Stimulated activated CD8-positive, alpha-beta memory T cell treated with anti-CD3 and anti-CD28 coated beads, Interleukin-7, amount 100 ng/mL, for 4 hours (primary cell): ENCODE measurements at places on chromosomes 2 and 18.

DNA sequence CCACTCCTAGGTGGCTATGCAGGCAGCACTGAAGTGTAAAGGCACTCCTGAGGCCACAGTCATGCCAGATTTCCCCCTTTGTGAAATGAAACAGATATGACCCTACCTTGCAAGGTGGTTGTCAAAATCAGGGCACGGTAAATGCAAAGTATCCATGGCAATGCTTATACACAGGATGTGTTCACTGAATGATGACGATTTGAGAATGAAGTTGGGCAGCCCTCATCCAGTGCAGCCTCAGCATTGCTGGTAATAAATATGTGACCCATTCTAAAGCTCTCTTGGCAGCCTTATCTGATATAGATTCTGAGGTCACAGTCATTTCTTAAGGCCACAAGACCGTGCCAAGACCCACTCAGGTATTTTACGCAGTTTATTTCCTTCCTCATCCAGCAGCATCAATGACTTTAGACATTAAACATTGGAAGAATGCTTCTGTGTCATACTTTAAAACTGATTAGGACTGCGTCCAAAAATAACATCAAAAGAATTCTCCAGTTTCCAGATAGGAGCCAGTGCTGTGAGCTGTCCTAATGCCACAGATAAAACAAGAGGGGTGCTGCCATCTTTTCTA is 125.5 kb upstream of the SERTAD2 start:
- DNase-seq = no peak

DNA sequence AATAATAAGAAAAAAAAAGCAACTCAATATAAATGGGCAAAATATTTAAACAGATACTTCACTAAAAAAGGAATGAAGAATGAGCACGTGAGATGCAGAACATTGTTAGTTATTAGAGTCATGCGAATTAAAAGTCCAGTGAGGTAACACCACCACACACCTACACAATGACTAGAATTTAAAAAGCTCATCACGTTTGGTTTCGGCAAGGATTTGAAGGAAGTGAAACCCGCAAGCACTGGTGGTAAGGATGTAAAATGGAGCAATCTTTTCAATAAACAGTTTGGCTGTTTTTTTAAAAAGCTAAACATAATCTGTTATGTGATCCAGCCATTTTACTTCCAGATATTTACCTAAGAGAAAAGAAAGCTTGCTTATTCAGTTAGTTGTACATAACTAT is 1181.6 kb upstream of the CELF4 start:
- DNase-seq = no peak

GRCh38 chr18:54946149-54946581 is 13.1 kb downstream of the CCDC68 start:
- DNase-seq = no peak

GRCh38 chr2:231362555-231363184 is 32.8 kb upstream of the B3GNT7 start:
- no peak for DNase-seq

- DNase-seq = no peak
These were observed 76.4 kb downstream of the C2orf74 start for GRCh38 chr2:61238219-61239012.

DNA sequence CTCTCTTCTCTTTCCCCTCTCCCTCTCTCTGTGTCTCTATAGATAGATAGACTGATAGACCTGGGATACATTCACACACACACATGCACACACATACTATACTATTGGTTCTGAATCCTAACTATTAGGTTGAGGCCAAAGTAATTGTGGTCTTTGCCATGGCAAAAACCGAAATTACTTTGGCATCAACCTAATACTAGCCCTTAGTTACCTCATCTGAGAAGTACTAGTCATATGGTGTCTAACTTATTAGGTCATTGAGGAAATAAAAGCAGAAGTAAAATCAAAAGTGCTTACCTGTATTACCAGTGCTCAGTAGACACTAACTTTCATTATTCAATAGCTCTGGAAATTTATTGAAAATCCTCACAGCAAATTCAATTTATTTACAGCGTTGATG is 451.5 kb downstream of the EPHA4 start:
- DNase-seq = no peak

- DNase-seq = no peak
These were observed 73.9 kb downstream of the UBE2E3 start for GRCh38 chr2:181054256-181054655.

- no peak for DNase-seq
These were observed 71.2 kb downstream of the BCL2L11 start for GRCh38 chr2:111191877-111192276.

- no peak for DNase-seq
These were observed 80.6 kb upstream of the DOCK10 start for GRCh38 chr2:225122583-225123486.

DNA sequence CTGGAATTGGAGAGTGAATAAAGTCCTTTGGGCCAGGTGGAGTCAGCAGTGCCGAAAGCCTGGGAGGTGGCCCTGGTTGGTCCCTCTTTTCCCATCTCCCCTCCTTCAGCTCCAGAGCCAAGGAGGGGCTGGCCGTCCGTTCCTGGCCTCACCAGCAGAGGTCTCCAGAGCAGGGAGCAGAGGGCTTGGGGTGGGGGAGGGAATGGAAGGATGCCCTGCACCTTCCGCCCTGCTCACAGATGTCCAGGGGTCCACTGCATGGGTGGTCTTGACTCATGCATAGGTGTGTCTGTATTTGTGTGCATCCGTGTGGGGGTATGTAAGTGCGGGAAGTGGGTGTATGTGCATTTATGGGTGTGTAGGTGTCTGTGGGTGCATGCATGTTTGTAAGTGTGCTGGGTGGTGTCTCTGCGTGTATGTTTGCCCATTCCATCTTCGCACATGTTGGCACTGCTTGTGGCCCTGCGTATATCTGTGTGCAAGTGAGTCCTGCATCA is 201.8 kb downstream of the ZFP36L2 start:
- DNase-seq = no peak

GRCh38 chr2:120660771-120661459 is 74.8 kb upstream of the GLI2 start:
- no peak for DNase-seq

GRCh38 chr2:191512216-191512835 is 165.6 kb upstream of the NABP1 start:
- no peak for DNase-seq

GRCh38 chr2:37263839-37264238 is 32.4 kb downstream of the NDUFAF7 start:
- no peak for DNase-seq

GRCh38 chr2:235302263-235302662 is 191.6 kb upstream of the AGAP1 start:
- no peak for DNase-seq
